HFFc6 (cell line): ENCODE measurements at places on chromosomes 7 and 10. TPM values are rescaled to one million over a fixed set of nuclear protein-coding genes. Genes with fewer than 3 reads are reported as not detected.

Gene FAM221A
- total RNA-seq: not detected in 3 replicates

Gene OPTN
- total RNA-seq: 80.9 to 83.9 TPM (median 83.6 TPM) in 3 replicates

Gene HIP1
- total RNA-seq: 15.1 to 31.1 TPM (median 17.1 TPM) in 3 replicates

Gene PSPH
- 20.3 to 25.9 TPM (median 25.2 TPM) in 3 replicates for total RNA-seq

Gene REPIN1
- total RNA-seq: 70.7 to 73.8 TPM (median 70.8 TPM) in 3 replicates

Gene CCZ1B
- total RNA-seq: 24.7 to 35.9 TPM (median 31.0 TPM) in 3 replicates

Gene MYPN
- 77.6 to 89.1 TPM (median 81.9 TPM) in 3 replicates for total RNA-seq
